ENCODE measurements at places on chromosomes 5 and 9. TPM values are rescaled to one million over a fixed set of nuclear protein-coding genes. Genes with fewer than 3 reads are reported as not detected.

DNA sequence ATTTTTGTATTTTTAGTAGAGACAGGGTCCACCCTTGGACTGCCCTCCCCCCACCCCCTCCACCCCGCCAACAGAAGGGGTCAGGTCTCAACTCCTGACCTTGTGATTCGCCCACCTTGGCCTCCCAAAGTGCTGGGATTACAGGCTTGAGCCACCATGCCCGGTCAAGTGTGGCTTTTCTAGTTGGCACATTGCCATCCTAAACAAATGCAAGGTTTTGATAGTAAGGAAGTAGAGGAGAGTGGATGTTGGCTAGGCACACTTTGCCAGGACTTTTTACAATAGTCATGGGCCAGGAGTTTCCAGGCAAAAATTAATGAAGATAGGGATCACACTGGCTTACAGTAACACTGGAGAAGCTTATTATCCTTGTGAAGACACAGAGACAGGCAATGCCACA, 62.4 kb downstream of the GALNT12 start:
- DNase-seq: no peak

DNA sequence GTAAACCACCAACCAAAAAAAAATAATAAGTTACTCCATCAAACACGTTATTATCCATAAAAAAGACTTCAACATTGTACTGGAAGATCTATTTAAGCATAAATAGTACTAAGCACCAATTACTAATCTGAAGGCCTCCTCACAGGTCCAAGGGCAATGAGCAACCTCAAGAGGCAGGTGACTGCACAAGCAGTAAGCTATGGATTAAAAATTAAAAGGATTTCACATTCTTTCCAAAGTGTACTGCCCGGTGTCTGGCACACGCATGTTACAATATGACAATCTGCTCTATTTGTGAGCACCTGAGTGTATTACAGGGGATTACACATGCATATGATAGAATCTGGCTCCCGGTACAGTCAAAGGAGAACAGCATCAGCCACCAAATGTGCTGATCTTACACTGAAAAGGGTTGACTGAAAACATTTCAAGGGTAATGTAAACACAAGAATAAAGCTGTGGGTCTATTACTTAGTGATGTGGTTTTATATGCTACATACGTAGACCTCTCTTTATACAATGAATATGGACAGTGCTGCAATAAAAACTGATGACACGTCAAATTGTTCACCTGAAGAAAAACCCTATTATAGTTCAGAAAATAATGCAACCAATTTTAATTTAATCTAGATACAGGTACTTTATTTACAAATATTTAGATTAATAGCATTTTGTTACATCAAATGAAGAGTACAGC, 22.8 kb downstream of the RAB14 start:
- no peak for DNase-seq

DNA sequence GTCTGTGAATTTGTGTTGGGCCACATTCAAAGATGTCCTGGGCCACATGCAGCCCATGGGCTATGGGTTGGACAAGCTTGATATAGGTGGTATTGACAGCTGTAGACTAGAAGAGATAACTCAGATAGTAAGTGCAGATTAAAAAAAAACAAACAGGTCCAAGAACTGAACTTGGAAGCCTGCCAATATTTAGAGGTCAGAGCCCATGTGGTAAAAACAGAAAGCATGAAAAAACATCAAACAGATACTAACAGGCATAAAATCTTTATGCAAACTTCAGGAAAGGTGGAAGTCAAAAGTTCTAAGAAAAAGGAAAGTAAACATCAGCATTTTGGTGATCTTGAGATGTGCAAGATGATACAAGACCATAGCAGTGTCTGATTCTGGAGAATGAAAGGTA, 155.1 kb upstream of the NR4A3 start:
- DNase-seq: no peak

DEPDC1B gene
- not detected for total RNA-seq

GRCh38 chr5:154418344-154418820, 27.4 kb upstream of the SAP30L start:
- no peak for DNase-seq

- peak; percentile 44 for DNase-seq
These were observed 297.1 kb upstream of the CD180 start for GRCh38 chr5:67493676-67494075.

- DNase-seq: no peak
These were observed 74.6 kb downstream of the LRRC70 start for GRCh38 chr5:62653001-62653863.

DNA sequence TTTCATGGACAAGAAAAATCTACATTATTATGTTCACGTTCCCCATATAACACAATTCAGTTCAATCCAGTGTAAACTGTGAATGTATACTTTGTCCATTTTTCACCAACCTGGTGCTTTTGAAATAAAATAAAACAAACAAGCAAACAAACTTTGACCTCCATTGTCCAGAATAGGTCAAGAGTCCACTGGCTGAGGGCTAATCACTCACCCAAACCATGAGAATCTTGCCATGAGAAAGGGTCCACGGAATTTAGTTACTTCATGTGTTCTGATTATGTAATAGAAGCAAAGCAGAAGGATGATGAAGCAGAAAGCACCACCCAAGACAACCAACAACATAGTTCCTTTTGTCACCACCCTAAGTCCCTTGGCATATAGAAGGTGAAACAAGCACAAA, 28.7 kb downstream of the DIAPH1 start:
- no peak for DNase-seq

DNA sequence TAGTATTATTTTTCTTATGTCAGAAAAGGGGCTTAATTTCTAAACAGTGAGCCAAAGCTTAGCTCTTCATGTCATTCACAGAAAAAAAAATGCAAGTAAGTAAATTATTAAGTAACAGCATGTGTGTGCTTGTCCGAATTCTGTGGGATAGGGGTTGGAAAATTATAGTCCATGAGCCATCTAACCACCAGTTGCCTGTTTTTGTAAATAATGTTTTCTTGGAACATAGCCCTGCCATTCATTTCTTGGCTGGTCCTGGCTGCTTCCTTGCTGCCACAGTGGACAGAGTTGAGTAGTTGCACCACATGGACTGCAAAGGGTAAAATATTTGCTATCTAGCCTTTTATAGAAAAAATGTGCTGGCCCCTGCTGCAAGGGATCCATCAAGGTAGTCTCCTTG, 513.7 kb upstream of the WWC1 start:
- no peak for DNase-seq

ENHO gene
- total RNA-seq: 0.38 TPM

- DNase-seq: peak; percentile 64
These were observed 22.2 kb upstream of the JADE2 start for GRCh38 chr5:134503088-134503936.

AMBP gene
- not detected for total RNA-seq

ZNF354C gene
- total RNA-seq: 3.9 TPM

- no peak for DNase-seq
These were observed 137.9 kb downstream of the GABBR2 start for GRCh38 chr9:98570663-98571440.

- DNase-seq: no peak
These were observed 17.4 kb downstream of the LMNB1 start for GRCh38 chr5:126794157-126794828.

GRCh38 chr5:144882739-144883283, 712.1 kb downstream of the KCTD16 start:
- no peak for DNase-seq

GRCh38 chr5:38874948-38875456, 29.2 kb downstream of the OSMR start:
- no peak for DNase-seq

DNA sequence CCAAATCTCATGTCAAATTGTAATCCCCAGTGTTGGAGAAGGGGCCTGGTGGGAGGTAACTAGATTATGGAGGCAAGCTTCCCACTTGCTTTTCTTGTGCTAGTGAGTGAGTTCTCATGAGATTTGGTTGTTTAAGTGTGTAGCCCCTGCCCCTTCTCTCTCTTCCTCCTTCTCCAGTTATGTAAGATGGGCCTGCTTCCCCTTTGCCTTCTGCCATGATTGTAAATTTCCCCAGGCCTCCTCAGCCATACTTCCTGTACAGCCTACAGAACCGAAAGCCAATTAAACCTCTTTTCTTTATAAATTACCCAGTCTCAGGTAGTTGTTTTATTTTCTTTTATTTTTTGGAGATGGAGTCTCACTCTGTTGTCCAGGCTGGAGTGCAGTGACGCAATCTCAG, 18.2 kb upstream of the TXNDC8 start:
- DNase-seq: no peak

DNA sequence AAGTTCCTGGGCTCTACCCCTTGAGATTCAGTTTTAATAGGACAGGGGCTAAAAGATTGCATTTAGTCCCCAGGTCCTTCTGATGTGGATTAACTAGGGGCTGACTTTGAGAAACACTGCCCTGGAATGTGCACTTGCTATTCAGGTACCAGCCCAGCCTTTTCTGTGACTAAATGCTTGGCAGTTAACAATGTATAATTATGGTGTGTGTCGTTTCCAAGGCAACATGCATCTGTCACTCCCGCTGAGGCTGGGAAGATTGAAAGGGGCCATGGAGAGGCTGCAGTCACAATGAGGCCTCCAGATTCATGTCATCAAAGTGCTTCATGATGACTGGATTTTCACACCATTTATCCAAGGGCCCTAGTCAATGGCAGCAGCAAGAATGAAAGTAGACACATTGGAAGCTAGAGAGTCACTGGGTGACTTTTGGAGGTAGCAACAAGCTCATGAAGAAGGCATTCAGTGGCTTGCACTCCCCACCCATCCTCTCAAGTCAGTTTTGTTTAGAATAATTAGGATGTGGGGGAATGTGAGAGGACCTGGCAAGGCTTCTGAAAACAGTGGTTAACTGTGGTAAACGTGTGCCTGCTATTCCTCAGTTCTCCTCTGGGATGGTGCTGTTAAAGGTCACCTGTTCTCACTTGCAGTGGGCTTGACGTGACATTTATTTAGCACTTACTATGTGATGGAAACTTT, 28.3 kb downstream of the RAI14 start:
- DNase-seq: no peak

GRCh38 chr5:171157276-171157675, 151.8 kb upstream of the TLX3 start:
- no peak for DNase-seq

DNA sequence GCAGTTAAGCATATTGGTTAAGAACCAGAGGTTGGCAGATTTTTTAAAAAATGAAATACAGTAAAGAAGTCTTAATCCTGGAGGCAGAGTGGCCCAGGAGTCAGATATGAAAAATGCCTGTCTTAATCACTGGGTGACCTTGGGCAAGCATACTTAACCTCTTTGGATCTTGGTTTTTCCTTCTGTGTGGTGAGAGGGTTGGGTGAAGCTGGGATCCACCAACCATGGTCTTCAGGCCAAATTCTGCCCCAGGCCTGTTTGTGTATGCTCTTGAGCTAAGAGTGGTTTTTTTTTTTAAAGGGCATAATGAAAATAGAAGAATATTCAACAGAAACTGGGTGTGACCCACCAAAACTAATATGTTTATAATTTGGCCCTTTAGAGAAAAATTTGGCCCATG, 20.0 kb upstream of the TEX48 start:
- no peak for DNase-seq

DBH gene
- total RNA-seq: not detected

DNA sequence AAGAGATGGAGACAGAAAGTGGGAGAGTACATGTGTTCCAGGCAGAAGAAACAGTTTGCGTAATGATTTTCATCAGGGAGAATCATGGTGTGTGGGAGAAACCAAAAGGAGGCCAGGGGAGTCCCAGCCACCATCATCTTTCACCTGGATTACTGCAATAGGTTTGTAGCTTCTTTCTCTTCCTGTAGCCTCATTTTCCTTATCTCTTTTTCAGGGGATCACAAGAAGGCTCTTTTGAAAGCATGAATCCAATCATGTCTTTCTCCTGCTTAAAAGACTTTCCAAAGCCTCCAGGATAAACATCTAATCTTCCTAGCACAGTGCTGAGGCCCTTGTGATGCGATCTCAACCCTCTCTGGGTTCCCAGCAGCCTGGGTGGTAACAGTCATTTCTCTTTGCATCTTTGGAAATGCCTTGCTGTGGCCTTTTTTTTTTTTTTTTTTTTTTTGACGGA, 10.3 kb upstream of the GPBP1 start:
- no peak for DNase-seq

GRCh38 chr5:129653057-129653375, 94.9 kb upstream of the MINAR2 start:
- no peak for DNase-seq

ZNF608 gene
- 16.0 TPM for total RNA-seq

- peak; percentile 17 for DNase-seq
These were observed 5.9 kb upstream of the MELK start for GRCh38 chr9:36566813-36567221.

- DNase-seq: peak; percentile 49
These were observed at the start of gene NEK6 for GRCh38 chr9:124257844-124258606. NEK6 (plus strand) TSS chr9:124257949; CDS start chr9:124301965, 44,016 bp downstream.

GRCh38 chr5:86918246-86918645, 300.5 kb downstream of the COX7C start:
- no peak for DNase-seq

- no peak for DNase-seq
These were observed 35.6 kb downstream of the CD180 start for GRCh38 chr5:67160985-67161384.

PCDHGB6 gene
- total RNA-seq: 8.4 TPM

GCNT4 gene
- 0.37 TPM for total RNA-seq

INIP gene
- total RNA-seq: 18.1 TPM

- no peak for DNase-seq
These were observed 63.0 kb downstream of the TTC39B start for GRCh38 chr9:15244001-15244441.

- DNase-seq: no peak
These were observed 59.7 kb upstream of the SNCAIP start for GRCh38 chr5:122252319-122252718.

DNA sequence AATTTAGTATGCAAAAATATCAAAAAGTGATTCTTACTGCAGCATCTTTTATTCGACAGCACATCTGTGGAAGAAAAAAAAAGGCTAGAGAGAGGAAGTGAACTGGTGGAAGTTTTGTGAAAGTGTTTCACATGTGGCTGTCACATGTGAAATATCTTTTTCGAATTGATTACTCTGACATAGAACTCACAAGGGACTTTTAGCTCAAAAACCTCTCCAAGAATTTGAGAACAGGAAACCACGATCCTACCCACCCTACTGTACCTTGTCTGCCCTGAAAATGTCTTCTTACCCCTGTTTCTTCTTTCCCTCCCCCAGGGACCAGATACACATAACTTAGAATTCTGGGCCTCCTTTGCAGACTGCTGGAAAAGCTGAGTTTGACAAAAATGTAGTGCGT, 106.5 kb upstream of the PRRC1 start:
- DNase-seq: no peak

DNA sequence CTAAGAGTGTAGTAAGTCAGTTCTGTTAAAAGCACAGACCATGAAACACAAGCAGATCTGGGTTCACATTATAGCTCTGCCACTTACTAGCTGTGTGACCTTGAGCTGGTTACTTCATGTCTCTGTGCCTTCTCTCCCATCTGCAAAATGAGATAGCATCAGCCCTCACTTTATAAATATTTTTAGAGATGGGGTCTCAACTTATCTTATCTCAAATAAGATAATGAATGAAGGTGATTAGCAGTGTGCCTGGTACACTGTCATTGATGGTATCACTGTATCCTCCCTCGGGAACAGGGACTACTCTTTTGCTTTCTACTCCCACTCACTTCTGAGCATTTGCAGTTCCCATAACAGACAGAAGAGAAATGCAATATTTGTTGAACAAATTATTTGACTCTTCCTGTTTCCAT, 52.4 kb downstream of the GALNT10 start:
- no peak for DNase-seq
